BE2C (cell line): ENCODE measurements at places on chromosomes 1 and 21.

DNA sequence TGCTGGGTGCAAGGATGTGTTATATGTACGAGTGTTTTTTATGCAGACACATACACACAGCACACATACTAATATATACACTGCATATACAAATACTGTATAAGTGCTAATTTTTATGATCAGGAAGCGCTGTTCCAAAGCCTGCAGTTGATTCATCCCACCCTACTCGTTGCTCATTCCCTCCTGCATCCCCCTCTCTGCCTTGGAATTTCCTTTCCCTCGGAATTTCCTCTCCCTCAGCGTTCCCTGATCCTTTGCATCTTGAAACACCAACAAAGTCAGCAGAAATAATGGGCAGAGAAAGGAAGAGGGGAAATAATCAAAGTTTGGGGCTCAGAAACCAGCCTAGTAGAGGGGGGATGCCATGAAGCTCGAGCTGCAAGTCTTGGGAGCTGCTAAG is 98.9 kb downstream of the CSMD2 start:
- DNase-seq: no peak

- no peak for DNase-seq
Observed at GRCh38 chr1:54851936-54852524, 35.0 kb downstream of the DHCR24 start.

DNA sequence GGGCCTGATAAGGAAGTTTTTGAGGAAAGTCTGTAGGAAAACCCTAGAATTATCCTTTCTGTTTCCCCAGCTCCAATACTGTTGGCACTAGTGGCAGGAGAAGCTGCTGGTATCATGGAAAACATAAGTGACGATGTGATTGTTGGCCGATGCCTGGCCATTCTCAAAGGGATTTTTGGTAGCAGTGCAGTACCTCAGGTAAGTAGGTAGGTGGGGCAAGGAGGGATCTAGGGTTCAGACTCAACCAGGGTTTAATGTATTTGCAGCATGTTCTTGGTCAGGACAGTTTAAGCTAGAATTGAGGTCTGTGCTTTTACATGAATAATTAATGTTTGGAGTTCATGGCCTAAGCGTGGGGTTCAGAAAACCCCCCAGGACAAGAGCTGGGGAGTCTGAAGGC is 62.1 kb downstream of the KDM1A start:
- DNase-seq: no peak

DNA sequence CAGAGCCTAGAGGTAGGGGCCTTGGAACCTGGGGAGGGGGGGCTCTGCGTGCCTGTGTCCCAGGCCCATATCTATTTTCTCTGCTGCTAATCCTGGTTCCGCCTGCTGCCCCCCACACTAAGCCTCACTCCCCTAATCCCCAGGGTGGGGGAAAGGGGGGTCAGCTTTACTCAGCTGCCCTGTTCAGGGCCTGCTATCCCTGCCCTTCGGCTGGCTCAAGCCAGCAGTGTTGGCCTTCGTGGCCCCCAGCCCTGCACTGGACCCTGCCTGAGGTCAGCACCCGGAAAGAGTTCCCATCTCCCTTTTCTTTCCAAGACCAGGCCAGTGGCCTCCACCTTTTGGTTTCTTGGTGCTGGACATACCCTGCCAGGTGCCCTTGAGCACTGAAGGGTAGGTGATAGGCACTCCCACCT is 8.4 kb downstream of the ZBTB7B start:
- DNase-seq: no peak

GRCh38 chr1:235960809-235961208 is 94.1 kb upstream of the LYST start:
- no peak for DNase-seq

DNA sequence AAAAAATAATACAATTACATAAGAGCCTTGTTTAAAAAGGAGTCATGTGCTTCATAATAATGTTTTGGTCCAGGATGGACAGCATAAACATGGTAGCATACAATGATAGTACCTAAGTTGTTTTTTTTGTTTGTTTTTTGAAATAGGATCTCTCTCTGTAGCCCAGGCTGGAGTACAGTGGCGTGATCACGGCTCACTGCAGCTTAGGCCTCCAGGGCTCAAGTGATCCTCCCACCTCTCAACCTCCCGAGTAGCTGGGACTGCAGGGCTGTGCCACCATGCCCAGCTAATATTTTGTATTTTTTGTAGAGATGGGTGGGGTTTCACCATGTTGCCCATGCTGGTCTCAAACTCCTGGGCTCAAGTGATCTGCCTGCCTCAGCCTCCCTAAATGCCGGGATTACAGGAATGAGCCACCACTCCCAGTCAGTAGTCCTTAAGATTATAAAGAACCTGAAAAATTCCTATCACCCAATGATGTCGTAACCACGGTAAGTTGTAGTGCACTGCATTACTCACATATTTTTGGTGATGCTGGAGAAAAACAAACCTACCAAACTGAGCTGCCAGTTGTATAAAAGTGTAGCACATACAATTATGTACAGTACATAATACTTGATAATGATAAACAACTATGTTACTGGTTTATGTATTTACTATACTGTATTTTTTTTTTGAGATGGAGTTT is 22.4 kb upstream of the RCOR3 start:
- DNase-seq: no peak

DNA sequence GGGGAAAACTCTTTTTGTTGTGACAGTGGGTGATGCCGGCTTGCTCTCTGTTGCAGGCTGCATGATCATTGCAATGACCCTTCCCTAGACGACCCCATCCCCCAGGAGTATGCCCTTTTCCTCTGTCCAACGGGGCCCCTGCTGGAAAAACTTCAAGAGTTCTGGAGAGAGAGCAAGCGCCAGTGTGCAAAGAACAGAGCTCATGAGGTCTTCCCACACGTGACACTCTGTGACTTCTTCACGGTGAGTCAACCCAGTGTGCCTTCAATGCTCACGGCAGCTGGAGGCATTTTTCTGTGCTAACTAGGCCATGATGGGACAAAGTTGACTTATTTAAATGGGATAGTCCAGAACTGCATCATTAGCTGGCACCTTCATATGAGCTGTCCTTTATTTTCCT is 5.7 kb downstream of the UBASH3A start:
- no peak for DNase-seq

DNA sequence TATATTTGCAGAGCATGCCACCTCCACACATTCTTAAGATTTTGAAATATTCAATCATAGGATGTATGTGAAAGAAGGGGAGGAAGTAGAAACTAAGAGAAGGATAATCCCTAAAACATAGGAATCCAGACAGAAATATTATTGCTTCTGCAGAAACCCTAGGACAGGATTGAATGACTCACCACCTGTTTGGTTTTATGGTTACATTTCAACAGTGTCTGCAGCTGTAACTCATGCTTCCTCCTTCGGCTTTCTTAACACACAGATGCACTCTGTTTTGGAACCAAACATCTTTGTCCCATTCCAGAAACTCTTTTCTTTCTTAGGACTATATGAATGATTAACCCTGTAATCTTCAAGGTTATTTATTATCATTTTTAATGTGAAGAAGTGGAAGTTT is 20.7 kb downstream of the RGS7 start:
- DNase-seq: no peak

- no peak for DNase-seq
Observed at GRCh38 chr1:18997508-18997907, 41.0 kb upstream of the IFFO2 start.
